AG04450 (cell line): ENCODE measurements at places on chromosomes 6 and 20.

- no peak for DNase-seq
Observed at GRCh38 chr20:4324611-4325243, 309.4 kb upstream of the RNF24 start.

DNA sequence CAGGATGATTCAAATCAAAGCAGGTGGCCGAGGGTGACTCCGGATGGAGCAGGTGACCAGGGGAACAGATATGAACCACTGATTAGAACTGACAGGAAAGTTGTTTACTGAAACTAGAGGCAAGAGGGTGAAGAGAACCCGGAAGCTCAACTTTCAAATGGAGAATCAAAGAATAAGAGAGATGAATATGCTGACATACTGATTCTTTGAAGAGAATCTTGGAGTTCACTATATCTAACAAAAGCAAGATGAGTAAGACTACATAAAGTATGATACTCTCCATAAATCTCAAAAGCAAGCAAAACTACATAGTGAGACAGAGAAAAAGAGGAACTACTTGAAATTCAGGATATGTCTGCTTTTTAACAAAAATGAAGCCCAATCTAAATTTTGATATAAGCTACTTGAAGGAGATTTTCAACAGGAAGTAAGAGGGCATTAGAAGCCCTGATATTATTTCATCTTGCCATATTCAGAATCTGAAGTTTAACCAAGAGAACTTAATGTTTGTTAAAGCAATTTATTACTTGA is 4.0 kb upstream of the UBD start:
- DNase-seq = no peak

- DNase-seq = no peak
Observed at GRCh38 chr6:43716099-43716498, 28.5 kb upstream of the MRPS18A start.

- no peak for DNase-seq
Observed at GRCh38 chr20:50450881-50451752, 59.1 kb upstream of the PTPN1 start.

DNA sequence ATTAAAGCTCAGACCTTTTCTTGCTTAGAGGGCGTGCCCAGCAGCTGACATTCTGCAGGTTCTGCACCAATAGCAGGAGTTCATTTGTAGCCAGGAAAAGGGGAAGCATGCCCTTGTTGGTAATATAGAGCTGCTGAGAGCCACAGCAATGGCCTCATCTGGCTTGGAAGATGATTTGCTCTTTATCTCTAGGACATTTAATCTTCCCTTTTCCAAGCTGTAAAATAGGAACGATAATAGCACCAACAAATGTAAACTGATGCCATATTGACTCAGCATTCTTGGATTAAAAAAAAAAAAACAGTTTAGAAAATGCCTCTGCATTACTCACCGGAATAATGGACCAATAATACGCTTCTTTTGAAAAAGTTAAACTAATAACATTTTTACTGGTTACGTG is 93.4 kb upstream of the SLC2A12 start:
- DNase-seq = no peak

DNA sequence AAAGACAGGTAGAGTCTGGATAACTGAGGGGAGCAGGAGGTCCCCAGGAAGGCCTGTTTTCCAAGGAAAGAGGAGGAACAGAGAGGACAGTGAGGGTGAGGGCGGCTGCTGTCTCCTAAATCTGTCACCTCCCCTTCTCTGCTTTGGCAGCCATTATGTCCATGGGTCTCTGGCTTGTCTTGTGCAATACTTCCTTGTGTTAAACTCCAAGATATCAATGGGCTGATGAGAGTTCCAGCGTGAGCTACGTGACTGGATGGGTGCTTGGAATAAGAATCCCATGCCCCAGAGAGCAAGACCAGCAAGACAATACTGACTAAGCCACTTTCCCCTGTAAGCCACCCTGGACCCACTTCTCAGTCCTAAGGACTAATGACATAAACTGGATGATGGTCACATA is 26.3 kb upstream of the DNAAF9 start:
- DNase-seq = no peak

GRCh38 chr6:4814212-4814611 is 38.0 kb downstream of the CDYL start:
- DNase-seq = no peak

GRCh38 chr20:50224531-50225255 is 34.1 kb downstream of the CEBPB start:
- peak; percentile 91 for DNase-seq

DNA sequence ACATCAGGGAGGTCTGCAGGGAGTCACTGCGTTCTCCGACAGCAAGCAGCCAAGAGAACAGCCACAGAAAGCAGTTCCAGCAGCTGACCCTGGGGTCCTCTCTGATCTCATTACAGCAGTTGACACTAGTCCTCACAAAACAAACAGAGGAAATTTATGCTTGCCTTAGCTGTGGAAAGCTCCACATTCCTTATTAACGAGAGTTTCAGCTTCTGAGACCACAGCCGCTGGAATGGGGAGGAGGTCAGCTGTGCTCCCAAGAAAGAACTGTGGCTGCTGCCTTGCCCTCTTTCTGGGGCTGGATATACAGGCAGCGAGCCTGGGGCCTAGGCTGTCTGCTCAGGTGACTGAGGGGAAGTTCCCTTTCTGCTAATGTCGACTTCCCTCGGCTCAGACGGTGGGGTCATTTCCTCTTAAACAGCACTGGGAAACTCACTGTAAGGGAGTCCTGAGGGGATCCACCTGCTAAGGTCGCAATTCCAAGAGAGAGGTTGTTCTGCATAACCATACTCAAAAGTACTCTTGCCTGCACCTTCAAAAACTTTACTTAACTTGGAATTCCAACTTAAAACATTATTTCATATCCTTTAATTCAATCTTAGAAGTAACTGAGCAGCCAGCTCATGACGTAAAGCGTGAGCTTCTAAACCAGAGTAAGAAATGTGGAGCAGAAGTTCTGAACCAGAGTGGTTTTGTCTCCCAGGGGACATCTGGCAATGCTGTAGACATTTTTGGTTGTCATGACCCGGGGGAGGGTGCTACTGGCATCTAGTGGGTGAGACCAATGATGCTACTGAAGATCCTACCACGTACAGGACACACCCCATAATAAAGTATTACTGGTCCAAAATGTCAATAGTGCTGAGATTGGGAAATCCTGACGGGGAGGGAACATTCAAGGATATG is 80.3 kb downstream of the BACH2 start:
- no peak for DNase-seq
